Mesendoderm (in vitro differentiated cells): ENCODE measurements at places on chromosomes 12 and 14.

- no peak for DNase-seq
Measured at GRCh38 chr12:130989391-130989790, 35.7 kb downstream of the ADGRD1 start.

DNA sequence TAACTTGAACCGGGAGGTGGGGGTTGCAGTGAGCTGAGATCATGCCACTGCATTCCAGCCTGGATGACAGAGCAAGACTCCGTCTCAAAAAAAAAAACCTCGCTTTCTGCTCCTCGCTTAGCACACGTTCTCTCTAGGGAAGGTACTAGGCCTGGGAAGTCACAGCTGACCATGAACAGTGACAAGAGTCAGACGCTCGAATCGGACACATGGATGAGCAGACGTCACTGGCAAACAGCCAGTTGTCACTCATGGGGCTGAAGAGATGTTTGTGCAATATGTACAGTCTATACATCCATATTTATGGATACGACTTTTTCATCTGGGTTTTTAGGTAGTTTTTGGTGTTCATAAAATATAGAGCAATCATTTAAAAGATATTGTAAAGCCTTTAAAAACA is 19.4 kb downstream of the TCHP start:
- DNase-seq = no peak

DNA sequence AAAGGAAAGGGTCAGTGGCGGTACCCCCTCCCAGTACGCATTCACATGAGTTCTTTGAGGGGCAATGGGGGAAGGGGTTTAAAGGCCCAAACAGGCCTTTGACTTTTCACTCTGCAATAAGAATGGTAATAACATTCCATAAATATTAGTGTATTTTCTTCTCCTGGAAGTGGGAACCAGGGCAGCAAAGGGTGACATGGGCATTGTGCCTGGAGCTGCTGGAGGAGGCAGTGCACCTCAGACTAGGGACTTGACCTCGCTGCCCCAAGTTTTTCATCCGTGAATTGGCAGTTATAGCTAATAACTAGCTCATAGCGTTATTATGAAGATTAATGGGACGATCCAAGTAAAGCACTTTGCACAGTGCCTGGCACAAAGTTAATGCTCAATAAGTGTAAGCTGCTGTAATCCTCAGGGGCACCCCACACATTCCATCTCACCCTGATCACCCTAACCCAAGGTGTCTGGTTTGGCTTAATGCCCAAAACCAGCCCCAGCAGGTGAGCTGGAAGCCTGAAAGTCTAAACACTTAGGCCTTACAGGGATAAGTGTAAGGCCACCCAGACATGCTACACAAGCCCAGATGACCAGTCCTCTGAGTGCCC is 2.8 kb upstream of the KCNH3 start:
- no peak for DNase-seq

GRCh38 chr12:83470749-83471148 is 784.0 kb downstream of the TMTC2 start:
- DNase-seq = peak; percentile 79

GRCh38 chr14:75134644-75135043 is 7.8 kb upstream of the NEK9 start:
- DNase-seq = no peak

DNA sequence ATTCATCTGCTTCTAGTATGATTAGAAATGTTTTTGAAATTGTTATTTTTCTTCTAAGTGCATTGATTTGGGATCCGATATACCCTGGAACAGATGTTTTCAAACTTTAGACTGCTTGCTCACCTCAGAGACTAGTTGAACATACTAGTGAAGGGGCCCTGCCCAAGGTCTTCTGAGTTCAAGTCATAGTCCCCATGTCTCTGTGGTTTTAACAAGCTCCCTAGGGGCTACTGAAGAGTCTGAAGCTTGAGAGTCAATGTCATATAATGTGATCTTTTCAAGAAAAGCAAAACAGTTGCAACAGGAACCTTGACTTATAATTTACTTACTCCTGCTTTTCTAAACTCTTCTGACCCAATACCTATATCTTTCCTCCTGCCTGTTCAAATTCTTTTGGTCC is 7.5 kb upstream of the UBE2N start:
- no peak for DNase-seq

DNA sequence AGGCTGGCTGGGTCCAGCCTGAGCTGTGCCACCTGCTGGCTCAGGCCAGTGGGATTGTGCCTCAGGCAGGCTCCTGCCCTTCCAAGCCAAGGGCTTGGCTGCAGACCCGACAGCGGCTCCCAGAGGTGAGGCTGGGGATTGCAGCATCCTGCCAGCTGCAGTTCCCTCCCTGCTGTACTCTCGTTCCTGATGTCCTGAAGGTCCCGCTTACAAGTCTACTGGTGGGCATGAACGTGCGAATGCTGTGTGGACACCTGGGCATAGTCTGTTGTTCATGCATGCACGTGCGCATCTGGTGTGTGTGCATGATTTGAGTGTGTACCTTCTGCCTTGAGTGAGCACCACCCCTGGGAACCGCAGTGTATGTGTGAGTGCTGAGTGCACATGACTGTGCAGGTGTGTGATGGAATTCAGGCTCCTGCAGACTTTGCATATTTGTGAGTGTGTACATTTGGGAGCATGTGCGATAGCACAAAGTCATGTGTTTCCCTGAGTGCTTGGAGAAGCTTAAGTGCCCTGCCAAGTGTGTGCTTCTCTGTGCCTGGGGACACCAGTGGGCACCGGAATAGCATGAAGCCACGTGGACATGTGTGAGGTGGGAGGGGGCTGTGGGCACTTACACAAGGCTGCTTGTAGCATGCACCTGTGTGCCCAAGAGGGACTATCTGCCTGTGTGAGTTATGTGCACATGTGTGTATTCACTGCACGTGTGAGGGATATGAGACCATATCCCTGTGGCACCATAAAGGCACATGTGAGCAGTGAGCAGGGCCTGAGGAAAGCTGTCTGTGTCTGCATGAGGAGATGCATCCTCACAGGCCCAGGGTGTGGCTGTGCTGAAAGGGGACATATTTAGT is 19.3 kb upstream of the KRT7 start:
- peak; percentile 89 for DNase-seq

DNA sequence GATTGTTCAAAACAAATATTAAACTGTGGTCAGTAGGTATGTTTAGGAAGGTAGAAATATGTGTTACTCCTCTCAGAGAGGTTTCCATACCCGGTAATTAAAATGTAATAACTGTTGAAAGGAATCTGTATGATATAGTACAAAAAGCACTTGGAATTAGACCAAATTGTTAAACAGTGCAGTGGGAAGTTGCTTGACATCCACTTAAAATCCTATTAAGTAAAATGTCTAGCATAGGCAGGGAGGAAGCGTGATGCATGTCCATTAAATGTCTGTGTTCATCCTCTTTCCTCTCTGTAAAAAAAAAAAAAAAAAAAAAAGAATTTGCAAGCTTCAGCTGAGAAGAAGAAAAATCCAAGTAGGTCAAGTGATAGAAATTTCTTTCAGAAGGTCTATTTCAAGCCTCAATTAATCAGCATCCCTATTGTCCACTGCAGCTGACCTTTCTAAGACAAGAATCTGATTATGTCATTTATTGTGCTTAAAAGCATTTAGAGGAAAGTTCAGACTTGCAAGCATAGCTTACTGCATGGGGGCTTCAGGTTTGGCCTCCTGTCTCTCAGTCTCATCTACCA is 265.6 kb upstream of the RGS6 start:
- no peak for DNase-seq

GRCh38 chr12:55681142-55682077 is 26.3 kb downstream of the ITGA7 start:
- DNase-seq = peak; percentile 97
